Hindlimb muscle (tissue), 1 donor: ENCODE measurements at places on chromosomes 16 and 17. TPM values are rescaled to one million over a fixed set of nuclear protein-coding genes. Genes with fewer than 3 reads are reported as not detected.

GRCh38 chr16:49419862-49420261 lies 46.3 kb downstream of the C16orf78 start:
- no peak for DNase-seq

DNA sequence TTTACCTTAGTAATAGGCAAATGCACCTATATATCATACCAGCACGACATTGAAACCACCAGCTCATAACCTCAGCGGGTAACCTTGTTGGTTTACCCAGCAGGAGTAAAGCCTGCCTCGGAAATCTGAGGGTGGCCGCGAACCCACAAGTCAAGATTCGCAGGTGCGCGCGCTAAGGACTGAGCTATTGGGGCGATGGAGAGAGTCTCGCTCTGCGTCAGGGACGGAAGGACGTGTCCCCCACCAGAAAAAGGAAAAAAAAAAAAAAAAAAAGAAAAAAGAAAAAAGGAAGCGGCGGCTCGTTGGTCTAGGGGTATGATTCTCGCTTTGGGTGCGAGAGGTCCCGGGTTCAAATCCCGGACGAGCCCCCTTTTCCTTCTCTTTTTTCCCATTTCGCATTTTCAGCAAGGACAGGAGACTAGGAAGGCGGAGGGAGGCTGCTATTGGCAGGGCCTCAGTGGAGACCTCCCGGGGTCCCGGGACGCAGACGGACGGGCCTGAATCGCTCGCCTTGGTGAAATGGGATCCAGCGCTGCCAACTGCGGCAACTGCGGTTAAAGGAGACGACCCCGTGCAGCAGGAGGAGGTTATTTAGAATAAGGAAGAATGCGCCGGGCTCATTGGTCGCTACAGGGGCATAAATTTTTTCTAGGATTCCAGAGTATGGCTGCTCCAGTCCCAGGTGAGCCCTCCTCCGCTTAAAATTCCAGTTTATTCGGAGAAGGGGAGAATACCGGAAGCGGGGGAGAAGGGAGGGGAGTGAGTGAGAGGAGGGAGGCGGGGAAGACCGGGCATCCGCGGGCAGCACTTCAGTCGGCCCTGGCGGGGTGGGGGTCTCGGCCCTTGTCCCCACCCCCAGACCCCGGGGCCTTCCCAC lies at the start of gene OR1F1:
Gene OR1F1, plus strand, starts transcription at position 407 of the 877 bp plus-strand sequence.
- DNase-seq: no peak

LPO gene
- 0.22 TPM for polyA plus RNA-seq

DNA sequence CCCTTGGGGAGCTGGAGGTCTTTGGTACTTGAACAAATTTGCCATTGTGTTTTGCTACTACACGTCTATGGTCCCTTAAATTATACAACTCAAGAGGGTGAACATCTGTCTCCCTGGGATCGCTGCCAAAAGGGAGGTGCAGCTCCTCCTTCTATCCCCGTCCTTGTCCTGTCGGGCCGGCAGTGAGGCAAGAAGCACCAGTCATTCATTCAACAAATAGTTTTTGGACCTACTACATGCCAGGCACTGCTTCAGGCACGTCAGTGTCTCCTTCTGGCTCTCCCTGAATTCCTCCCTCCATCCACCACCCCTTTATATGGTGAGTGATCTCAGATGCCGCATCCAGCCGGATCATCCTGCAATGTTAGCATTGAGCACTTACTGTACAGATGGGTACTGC lies 2.2 kb upstream of the RPL38 start:
- peak; percentile 46 for DNase-seq

DNA sequence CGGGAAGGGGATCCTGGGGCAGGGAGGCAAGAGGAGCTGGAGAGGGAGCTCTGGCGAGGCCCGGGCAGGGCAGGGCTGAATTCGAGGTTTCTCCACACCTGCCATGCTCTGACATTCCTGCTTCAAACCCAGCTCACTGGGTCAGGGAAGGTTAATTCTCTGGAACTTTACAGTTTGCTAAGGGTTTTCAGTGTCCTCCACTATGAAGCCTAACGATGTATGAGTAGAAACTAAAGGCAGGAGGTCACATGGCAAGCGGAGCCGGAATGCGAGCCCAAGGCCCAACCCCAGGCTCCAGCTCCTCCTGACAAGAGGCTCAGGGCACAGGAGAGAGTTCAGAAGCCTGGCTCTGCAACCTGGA lies 29.2 kb downstream of the DCAKD start:
- no peak for DNase-seq

UTS2R gene
- polyA plus RNA-seq: 12.6 TPM

DNA sequence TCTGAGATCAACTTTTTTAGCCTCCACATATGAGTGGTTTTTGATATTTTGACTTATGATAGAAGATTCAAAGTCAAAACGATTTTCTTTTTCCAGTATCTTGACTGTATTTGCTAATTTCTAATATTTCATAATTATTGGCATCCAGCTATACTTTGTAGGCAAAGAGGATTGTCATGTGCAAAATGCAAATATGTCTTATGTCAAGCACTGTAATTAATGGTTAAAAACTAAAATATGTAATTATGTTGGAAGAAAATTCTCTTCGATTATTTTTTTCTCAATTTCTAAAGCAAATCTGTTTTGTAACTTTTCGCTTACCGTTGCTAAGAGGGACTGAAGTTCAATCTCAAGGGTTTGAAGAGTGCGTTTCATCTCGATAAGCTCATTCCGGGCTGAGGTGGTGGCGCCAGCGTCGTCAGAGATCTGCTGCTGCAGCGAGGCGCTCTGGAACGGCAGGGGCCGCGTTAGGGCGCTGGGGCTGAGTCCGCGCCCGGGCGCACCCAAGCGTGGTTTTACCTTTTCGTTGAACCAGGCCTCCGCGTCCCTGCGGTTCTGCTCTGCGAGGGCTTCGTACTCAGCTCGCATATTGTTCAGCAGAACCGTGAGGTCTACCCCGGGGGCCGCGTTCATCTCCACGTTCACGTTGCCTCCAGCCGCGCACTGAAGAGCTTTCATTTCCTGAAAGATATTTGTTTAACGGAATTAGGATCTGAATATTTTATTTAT lies 3.0 kb downstream of the KRT27 start:
- no peak for DNase-seq

DNA sequence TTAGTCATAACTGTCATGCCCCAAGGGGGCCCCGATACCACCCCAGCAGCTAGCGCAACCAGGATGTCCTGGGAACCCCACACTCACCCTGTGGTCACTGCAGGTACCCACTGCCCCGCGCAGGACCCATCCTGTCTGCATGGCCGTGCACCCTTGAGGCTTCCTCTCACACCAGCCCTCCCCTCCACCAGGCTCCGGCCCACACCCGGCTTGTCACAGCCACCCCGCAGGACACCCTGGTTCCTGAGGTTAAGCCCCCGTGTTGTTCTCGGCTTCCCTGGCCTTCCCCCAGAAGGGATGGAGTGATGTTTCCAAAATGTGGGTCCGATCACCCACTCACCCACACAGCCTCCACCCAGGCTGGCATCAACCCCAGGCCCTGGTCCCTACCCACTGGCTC lies 7.5 kb downstream of the DNASE1L2 start:
- DNase-seq: no peak

DNA sequence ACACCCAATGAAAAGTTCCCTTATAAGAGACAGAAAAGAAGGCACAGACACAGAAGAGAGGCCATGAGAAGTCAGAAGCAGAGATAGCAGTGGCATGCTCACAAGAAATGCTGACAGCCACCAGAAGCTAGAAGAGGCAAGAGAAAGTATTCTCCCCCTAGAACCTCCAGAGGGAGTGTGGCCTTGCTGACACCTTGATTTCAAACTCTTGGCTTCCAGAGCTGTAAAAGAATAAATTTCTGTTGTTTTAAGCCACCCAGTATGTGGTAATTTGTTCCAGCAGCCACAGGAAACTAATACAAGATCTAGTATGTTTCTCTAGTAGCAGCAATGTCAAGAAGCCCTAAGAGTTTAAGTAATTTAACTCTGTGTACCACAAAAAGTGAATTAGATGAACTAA lies 87.2 kb upstream of the NOG start:
- no peak for DNase-seq

RTN4RL1 gene
- polyA plus RNA-seq: 2.9 TPM

DNA sequence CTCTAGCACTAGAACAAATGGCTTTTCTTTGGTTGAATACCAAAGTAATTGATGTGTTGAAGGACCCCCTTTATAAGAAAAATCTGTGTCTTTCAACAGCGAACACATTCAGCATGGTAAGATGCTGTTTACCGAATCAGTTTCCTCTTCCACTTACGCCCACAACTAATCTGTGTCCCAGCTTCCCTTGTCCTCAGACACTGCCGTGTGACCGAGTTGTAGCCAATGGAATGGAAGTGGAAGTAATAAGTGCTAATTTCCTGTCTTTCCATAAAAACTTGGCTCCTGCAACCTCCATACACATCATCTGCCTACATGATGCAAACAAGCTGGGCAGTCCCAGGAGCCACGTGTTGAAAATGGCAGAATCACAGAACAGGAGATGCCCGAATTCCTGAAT lies 10.4 kb downstream of the CDIPT start:
- DNase-seq: peak; percentile 42

FBXL19 gene
- 10.3 TPM for polyA plus RNA-seq

PRR15L gene
- not detected for polyA plus RNA-seq

- no peak for DNase-seq
These were observed 21.5 kb downstream of the GFOD2 start for GRCh38 chr16:67697422-67698185.

GRCh38 chr17:42608305-42609181 lies 631 bp downstream of the RETREG3 start:
- DNase-seq: no peak

ULK2 gene
- 28.2 TPM for polyA plus RNA-seq

DOK4 gene
- polyA plus RNA-seq: 10.2 TPM

OR2C1 gene
- polyA plus RNA-seq: not detected
